ENCODE measurements at places on chromosomes 11 and 22.

DNA sequence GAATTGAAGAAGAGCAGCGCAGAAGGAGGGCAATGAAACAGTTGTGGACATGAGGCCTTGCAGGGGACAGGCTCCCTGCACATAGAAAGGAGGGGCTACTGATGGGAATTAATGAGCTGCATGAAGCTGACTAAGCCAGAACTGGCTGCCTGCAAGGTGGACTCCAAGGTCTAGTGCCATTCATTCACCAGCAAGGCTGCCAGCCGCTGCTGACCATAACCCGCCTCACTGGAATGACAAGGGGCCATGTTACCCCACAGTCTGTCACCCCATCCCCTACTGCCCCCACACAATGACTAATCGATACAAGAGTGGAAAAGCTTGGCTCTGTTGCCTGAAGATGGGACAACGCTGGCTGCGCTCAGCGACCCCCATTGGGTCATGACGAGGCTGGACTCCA lies 44.6 kb downstream of the SPATA19 start:
- DNase-seq = no peak

GRCh38 chr11:69371731-69372588 lies 78.0 kb downstream of the MYEOV start:
- no peak for DNase-seq

- peak; percentile 71 for DNase-seq
Measured at GRCh38 chr11:45264839-45265515, 21.2 kb downstream of the SYT13 start.

DNA sequence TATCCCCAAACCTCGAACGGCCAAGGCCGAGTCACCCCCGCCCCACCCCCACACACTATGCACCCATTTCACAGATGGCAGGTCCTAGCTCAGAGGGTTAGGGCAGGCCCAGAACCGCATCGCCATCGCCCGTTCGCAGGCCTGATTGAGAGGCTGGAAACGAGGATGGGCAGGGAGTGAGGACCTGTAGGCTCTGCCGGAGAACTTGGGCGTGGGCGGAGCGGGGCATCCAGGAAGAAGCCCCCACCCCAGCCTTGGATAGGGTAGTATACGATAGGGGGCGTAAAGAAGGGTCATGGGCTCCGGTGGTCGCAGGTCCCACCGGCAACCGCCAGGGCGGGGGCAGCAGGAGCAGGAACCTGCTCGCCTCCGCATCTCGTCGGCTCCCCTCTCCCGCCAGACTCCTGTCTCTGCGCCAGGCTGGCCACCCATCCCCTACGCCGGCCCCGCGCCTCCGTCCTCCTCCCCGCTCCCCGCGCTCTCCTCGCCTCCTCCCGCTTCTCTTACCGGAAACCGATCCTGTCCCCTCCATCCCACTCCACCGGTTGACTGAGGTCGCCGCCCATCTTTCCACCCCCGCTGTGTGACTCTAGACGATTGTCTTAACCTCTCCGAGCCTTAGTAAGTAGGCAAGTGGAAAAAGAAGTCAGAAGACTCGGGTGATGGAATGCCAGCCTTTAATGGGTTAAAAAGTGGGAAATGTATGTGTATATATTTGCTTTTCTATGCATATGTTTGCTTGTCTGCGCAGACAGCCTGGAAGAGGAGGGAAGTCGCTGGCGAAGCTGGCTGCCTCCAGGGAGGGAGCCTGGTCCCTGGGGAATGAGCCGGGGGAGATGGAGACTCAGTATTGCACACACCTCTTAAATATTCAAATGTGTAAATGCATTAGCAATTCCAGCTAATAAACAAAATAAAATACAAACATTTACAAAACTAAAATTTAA lies 52.8 kb downstream of the CYTH4 start:
- no peak for DNase-seq

GRCh38 chr11:66845876-66846212 lies 2.6 kb downstream of the RCE1 start:
- DNase-seq = no peak

GRCh38 chr11:119094816-119095065 lies 6.9 kb downstream of the DPAGT1 start:
- DNase-seq = peak; percentile 82

- no peak for DNase-seq
Measured at GRCh38 chr11:2570211-2570811, 125.5 kb downstream of the KCNQ1 start.

DNA sequence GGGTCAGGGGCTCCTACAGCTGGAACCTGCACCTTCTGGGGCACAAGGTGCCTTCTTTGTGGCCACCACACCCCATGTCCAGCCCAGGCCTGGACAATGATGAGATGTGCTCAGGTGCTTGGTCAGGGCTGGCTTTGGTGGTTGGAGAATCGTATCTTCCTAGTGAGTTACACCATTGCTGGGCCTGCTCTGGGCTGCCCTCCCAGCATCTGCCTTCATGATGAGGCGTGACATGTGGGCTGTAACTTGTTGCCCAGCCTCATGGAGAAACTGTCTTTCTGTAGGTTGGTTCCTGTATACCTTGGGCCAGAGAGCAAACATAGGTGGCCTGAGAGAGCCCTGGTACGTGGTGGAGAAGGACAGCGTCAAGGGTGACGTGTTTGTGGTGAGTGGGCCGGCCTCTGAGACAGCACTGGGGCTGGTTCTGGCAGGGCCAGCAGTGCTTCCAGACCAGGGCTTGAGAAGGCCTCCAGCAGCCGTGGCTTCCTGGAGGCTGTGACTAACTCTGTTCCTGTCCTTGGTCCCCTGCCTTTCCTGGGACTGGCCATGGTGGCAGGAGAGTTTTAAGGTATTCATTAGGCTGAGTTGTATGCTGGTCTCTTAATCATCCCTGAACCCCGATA lies 18.1 kb downstream of the TRMU start:
- no peak for DNase-seq

- DNase-seq = no peak
Measured at GRCh38 chr22:50697667-50698506, 25.3 kb downstream of the SHANK3 start.

GRCh38 chr11:132448334-132448995 lies 1078.0 kb downstream of the NTM start:
- DNase-seq = peak; percentile 93

GRCh38 chr11:66008468-66009101 lies 3.2 kb upstream of the CST6 start:
- no peak for DNase-seq

DNA sequence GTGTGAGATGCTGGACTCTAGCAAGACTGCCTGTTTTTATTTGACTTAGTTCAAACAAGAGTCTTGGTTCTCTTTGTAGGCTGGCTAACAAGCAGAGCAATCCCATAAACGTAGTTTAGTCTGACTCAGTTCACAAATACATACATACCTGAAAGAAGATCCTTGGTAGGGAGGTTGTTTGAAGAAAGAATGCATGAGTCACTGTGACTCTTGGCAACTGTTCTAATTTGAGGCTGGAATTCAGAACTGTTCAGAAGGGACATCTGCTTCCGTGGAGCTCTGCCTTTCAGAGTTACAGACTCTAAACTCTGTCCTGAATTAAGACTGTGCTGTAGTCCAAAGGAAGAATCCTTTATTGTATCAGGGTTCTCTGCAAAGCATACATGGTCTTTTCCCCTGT lies 32.2 kb downstream of the C2CD3 start:
- peak; percentile 99 for DNase-seq

- no peak for DNase-seq
Measured at GRCh38 chr11:64611869-64612646, 21.0 kb downstream of the SLC22A12 start.

DNA sequence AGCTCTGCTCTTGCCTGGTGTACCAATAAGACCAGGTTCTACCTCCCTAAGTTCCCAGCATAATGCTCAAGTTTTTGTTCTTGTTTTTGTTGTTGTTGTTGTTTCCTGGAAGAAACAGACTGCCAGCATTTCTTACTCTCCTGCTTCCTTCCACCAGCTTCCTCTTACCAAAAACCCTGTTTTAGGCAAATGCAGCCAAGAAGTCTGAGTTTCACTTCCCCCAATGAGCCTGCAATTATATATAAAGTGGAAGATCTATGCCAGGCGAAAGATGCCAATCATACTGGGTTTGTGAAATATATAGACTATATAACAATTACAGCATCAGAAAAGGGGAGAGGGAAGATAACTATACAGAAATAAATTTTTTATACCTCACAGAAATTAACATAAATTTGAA lies 931.5 kb upstream of the FAT3 start:
- DNase-seq = no peak

DNA sequence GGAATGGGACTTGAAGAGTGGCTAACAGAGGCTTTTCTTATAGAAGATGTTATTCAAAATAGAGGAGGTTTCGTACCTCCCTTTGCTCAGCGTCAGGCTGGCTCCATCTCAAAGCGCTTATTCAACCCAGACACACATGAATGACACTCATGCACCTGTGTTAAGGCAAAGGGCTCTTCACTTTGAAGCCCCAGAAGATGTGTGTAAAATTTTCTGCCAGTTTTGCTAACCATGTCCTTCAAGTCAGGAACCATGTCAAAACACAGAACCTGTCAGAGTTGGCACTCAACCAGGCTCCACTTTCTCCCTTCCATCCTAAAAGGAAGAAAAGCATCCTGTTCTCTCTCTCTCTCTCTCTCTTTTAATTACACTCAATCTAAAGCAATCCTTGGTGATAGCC lies 352.8 kb upstream of the NARS2 start:
- no peak for DNase-seq

- DNase-seq = no peak
Measured at GRCh38 chr11:58784995-58785394, 53.3 kb upstream of the GLYAT start.

- peak; percentile 21 for DNase-seq
Measured at GRCh38 chr11:96088914-96089313, 165.0 kb upstream of the MTMR2 start.

DNA sequence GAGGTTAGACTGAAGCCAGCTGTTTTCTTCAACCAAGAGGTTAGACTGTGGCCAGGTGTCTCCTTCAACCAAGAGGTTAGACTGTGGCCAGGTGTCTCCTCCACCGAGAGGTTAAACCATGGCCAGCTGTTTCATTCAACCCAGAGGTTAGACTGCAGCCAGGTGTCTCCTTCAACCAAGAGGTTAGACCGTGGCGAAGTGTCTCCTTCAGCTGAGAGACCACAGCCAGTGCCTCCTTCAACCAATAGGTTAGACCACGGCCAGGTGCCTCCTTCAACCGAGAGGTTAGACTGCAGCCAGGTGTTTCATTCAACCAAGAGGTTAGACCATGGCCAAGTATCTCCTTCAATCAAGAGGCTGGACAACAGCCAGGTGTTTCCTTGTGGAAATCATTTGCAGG lies 498.1 kb downstream of the TBC1D22A start:
- DNase-seq = no peak

DNA sequence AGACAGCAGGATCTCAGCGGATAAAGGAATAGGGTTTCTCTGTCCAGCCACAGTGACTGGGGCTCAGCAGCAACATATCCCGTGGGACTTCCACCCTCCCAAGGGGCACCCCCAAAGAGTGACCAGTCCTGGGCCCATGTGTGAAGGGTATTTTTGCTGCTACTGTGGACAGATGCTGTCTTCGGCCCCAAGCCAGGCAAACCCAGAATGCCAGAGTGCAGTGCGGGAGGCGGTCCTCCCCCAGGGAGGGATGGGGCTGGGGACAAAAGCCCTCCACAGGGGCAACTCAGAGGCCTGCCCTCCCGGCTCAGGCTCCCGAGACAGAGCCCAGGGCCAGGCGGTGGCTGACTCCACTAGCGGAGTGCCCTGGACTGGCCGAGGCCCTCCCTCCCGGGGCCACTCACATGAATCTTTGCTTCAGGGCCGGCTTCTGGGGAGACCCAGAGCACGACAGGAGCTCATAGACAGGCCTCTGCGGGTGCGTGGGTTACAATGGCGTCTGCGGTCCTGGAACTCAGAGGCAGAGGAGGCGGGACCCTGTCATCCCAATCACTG lies 34.7 kb upstream of the WNT7B start:
- no peak for DNase-seq

- no peak for DNase-seq
Measured at GRCh38 chr11:67614730-67615714, 8.3 kb downstream of the NDUFV1 start.

DNA sequence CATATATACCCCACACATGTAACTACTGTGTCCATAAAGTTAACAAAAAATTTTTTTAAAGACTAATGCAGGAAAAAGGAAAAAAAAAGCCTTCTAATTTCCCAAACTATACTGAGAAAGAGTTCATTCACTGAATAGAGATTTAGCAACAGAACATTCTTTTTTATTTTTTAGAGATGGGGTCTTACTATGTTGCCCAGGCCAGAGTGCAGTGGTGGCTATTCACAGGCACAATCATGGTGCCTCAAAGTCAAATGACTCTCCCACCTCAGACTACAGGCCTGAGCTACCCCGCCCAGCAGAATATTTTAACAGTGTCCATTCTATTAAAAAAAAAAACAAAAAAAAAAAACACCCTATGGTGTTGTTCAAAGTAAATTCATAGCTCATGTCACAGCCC lies 25.7 kb downstream of the DGCR2 start:
- DNase-seq = no peak

DNA sequence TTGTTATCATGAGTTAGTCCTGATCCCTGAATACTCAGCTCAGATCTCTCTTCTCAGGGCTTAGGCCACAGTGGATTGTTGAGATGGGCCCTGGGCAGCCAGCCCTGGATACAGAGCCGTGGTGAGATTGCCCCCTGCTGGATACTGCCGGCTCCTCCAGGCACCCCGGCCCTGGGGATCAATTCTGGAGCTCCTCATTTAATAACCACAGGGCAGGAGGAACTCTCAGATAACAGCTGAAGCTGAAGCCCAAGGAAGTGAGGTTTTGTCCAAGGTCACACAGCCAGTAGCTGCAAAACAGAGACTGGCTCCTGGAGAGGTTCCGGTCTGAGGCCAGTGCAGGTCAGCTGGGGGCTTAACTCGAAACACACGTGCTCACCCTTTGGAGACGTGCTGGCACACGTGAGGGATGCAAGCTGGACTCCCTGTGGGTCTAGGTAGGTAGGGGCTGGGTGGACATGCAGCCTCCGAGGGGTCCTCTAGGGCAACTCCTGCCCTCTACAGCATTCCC lies 16.0 kb downstream of the USH1C start:
- DNase-seq = peak; percentile 15

GRCh38 chr11:75078233-75078632 lies 18.4 kb downstream of the OR2AT4 start:
- DNase-seq = peak; percentile 3
